ENCODE measurements at places on chromosomes 7 and 10. TPM values are rescaled to one million over a fixed set of nuclear protein-coding genes. Genes with fewer than 3 reads are reported as not detected.

Gene CALHM1
- not detected for total RNA-seq

Gene WAPL
- total RNA-seq: 49.2 TPM

Gene INSYN2A
- not detected for total RNA-seq

Gene EBLN1
- not detected for total RNA-seq

Gene LEP
- total RNA-seq: not detected

Gene OPN4
- not detected for total RNA-seq

Gene NPC1L1
- total RNA-seq: 5.9 TPM

Gene PHKG1
- 1.1 TPM for total RNA-seq

Gene FANK1
- total RNA-seq: 0.73 TPM

Gene GCK
- total RNA-seq: not detected

Gene MAGI2
- 0.25 TPM for total RNA-seq

Gene CNNM1
- total RNA-seq: not detected

Gene UTF1
- total RNA-seq: not detected

Gene TACC2
- 98.5 TPM for total RNA-seq

Gene VWC2
- not detected for total RNA-seq

Gene MYH16
- total RNA-seq: not detected

Gene CCL24
- not detected for total RNA-seq

Gene FOXI2
- not detected for total RNA-seq

Gene GIMAP7
- not detected for total RNA-seq

Gene LIPF
- total RNA-seq: not detected

Gene SCIN
- 0.39 TPM for total RNA-seq

Gene DAGLB
- total RNA-seq: 32.6 TPM

Gene MMP21
- total RNA-seq: not detected

Gene AS3MT
- total RNA-seq: 6.4 TPM

Gene CALCR
- not detected for total RNA-seq

Gene MYL10
- not detected for total RNA-seq

Gene TWIST1
- total RNA-seq: not detected

Gene GOLGA7B
- 0.21 TPM for total RNA-seq

Gene TRA2A
- 132 TPM for total RNA-seq

Gene SHLD2
- total RNA-seq: 49.3 TPM

Gene SNX8
- total RNA-seq: 82.0 TPM

Gene PDZD7
- 1.5 TPM for total RNA-seq

Gene PPP1R17
- total RNA-seq: not detected

Gene TMEM184A
- 16.5 TPM for total RNA-seq

Gene ANXA8L1
- total RNA-seq: 17.4 TPM

Gene TEX47
- not detected for total RNA-seq

Gene HABP2
- 24.3 TPM for total RNA-seq

Gene GRIFIN
- total RNA-seq: not detected

Gene WEE2
- total RNA-seq: 2.5 TPM
